ENCODE measurements at places on chromosomes 7 and 10.

GRCh38 chr10:75772153-75772887 lies 340.9 kb downstream of the LRMDA start:
- H3K4me3 ChIP-seq, result peak overlapping the region; percentile 65
- peaks cover 2% of the 10 kb centered on the region for H3K27me3 ChIP-seq
- no peak for DNase-seq
- H3K4me1 ChIP-seq, result peaks cover 12% of the 10 kb centered on the region

DNA sequence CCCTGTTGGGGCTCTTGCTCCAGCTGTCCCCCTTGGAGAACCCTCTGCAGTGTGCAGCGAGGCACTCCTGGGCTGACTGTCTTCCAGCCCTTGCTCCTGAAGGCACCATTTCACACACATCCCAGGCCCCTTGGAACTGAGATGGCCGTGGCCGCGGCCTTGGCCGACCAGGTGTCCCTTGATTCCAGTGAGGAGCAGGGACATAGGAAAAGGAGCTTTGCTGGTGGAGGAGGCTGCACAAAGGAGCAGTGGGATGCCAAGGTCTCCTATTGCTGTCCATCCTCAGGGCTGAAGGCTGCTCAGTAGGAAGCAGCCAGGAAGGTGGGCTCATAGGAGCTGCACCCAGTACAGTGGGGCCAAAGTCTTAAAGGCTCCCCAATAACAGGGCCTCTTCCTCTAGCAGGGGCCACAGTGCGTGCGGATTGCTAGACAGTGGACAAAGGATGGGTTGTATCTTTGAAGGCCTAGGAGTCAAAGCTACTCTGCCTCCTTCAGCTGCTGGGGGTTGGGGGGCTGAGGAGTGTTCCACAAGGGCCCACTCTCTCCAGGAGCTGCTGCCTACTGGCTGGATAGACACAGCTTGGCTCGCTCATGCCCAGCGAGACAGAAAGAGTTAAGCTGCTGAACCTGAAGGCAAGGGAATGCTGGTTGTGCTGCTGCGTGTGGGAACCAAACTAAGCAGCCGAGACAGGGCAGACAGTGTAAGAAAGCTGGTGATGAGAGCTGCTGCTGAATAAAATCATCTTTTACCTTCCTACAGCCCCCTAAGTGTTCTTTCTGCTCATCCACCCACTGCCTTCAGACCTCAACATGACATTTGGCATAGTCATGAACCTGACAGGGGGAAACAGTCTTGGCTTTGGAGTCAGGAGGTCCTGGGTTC lies 891.9 kb upstream of the ZNF722 start:
- DNase-seq, result no peak
- no peak overlapping the region for H3K27ac ChIP-seq
- H3K4me1 ChIP-seq, result no peaks in the 10 kb centered on the region
- H3K27me3 ChIP-seq, result no peaks in the 10 kb centered on the region
- peaks cover 2% of the 10 kb centered on the region for H3K36me3 ChIP-seq

DNA sequence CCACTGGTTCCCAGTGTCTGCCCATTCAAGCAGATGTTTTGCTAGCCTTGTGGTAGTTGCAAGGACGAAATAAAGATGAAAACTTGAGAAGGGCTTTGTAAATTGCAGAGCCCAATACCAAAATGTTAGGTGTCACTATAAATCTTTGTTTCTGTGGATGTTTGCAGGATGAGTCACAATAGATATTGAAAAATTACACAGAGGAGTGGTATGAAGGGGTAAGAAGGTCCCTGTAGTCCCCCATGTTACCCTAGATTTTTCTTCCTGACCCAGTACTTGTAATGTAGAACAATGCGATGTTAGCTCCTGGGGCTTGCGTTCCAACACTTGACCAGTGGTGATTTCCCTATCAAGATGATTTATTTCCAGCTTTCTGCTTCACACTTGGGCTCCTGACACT lies 102.6 kb upstream of the LYZL1 start:
- DNase-seq, result no peak
- peaks cover 3% of the 10 kb centered on the region for H3K27me3 ChIP-seq
- H3K27ac ChIP-seq, result no peak overlapping the region
- no peaks in the 10 kb centered on the region for H3K4me1 ChIP-seq

- no peaks in the 10 kb centered on the region for H3K4me1 ChIP-seq
- no peak for DNase-seq
- no peaks in the 10 kb centered on the region for H3K36me3 ChIP-seq
- H3K4me3 ChIP-seq, result no peak overlapping the region
- H3K27me3 ChIP-seq, result no peaks in the 10 kb centered on the region
These were observed 169.7 kb upstream of the RHEB start for GRCh38 chr7:151689196-151689971.

DNA sequence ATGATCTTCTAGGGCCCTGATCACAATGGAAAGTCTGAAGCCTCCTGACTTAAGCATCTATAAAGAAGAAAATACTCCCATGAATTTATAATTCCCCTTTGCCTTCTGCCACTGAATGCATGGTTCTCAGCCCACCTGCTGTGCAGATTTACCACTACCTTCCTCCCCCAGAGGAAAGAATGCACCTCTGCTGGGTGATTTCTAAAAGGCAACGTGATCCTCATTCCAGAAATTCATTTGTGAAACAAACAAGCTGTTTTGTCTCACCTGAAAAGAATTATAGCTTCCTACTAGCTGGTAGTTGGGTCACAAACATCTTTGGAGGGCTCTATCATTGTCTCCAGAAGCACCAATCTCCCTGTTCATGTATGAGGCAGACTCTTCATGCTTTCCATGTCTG lies 320.2 kb downstream of the CDC14C start:
- H3K27ac ChIP-seq, result no peak overlapping the region
- H3K4me1 ChIP-seq, result no peaks in the 10 kb centered on the region
- no peak for DNase-seq
- no peaks in the 10 kb centered on the region for H3K36me3 ChIP-seq
- H3K4me3 ChIP-seq, result no peak overlapping the region
- H3K27me3 ChIP-seq, result no peaks in the 10 kb centered on the region

- DNase-seq, result no peak
- H3K36me3 ChIP-seq, result no peaks in the 10 kb centered on the region
- H3K27ac ChIP-seq, result no peak overlapping the region
- H3K4me3 ChIP-seq, result no peak overlapping the region
- H3K4me1 ChIP-seq, result no peaks in the 10 kb centered on the region
- H3K27me3 ChIP-seq, result no peaks in the 10 kb centered on the region
These were observed 130.5 kb upstream of the HABP2 start for GRCh38 chr10:113422371-113422770.

DNA sequence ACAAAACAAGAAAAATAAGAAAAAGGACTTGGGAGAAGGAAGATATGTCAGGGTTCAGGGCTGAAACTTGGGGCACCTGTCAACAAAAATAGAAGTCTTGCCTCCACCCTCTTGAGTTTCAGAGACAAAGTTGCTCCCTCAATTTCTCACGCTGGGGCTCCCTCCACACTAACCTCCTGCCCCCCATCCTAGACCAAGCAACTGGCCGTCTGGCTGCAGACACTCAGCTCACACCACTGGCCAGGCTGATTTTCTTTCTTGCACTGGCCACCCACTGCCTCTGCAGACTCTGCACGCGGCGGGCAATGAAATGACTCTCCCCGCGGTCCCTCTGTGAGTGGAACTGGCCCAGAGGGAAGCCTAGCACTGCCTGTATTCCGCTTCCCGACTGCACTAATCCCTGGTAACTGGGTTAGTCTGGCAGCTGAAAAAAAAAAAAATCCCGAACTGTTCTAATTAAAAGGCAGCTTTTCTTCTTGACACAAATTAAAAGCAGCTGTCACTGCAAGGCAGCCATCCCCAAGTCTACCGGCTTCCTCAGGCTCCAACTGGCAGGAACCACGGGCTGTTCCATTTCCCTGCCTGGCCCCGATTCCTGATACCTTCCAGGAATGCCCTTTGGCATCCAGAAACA lies 83.5 kb downstream of the SPDYE5 start:
- no peaks in the 10 kb centered on the region for H3K27me3 ChIP-seq
- no peaks in the 10 kb centered on the region for H3K4me1 ChIP-seq
- H3K27ac ChIP-seq, result no peak overlapping the region
- no peaks in the 10 kb centered on the region for H3K36me3 ChIP-seq

DNA sequence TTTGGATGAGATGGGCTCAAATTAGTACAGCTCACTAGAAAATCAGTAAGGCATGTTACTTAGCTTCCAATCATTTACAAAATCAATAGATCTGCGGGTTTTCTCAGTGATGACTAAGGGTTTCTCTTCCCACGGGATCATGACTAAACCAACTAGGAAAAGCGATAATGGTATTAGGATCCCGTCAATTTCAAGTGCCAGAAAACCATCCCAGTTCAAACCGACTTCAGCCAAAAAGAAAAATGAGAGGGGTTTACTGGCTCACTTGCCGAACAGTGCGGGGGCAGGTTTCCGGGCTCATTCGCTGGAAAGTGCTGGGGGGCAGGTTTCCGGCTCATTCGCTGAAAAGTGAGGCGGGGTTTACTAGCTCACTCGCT lies 62.1 kb upstream of the LYZL2 start:
- no peaks in the 10 kb centered on the region for H3K27me3 ChIP-seq
- H3K36me3 ChIP-seq, result peaks cover 2% of the 10 kb centered on the region
- no peak overlapping the region for H3K4me3 ChIP-seq
- H3K27ac ChIP-seq, result no peak overlapping the region
- peaks cover 34% of the 10 kb centered on the region for H3K4me1 ChIP-seq

GRCh38 chr10:119113751-119114732 lies 10.1 kb downstream of the DENND10 start:
- peaks cover 12% of the 10 kb centered on the region for H3K4me1 ChIP-seq
- peak overlapping the region; percentile 61 for H3K27ac ChIP-seq
- peaks cover 54% of the 10 kb centered on the region for H3K36me3 ChIP-seq

DNA sequence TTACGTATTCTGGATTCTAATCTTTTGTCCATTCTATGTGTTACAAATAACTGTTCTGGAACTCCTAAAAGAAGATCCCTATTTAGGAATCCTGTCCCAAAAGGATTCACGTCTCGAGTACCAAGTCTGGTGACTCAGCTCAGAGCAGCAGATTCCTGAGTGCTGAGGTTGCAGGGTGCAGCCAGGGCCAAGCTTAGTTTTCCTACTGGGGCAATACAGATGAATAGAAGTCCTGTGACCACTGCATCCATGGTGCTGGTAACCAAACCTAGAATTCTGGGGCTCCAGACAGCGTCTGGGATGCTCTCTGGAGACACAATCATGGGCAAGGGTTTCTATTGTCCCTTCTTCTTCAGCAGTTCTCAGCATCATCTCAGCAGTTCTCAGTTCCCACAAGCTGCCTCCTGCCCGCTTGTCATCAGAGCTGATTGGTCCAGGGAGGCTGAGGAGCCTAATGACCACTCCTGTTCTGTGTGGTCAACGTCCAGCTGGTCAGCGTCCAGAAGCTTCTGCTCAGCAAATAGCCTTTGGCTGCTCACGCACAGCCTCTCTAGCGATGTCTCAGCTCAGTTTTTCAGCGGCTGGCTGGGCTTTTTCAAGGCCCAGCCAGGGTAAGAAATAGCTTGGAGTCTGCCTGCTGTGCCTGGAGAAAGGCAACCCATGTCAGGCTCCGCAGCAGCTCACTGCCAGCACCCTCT lies 50.4 kb upstream of the C7orf33 start:
- H3K27ac ChIP-seq, result no peak overlapping the region
- H3K4me3 ChIP-seq, result no peak overlapping the region
- no peaks in the 10 kb centered on the region for H3K36me3 ChIP-seq
- DNase-seq, result no peak
- peaks cover under 1% of the 10 kb centered on the region for H3K4me1 ChIP-seq
- peaks cover 5% of the 10 kb centered on the region for H3K27me3 ChIP-seq

GRCh38 chr10:15744217-15744865 lies 24.6 kb upstream of the ITGA8 start:
- H3K4me1 ChIP-seq, result no peaks in the 10 kb centered on the region
- no peak overlapping the region for H3K27ac ChIP-seq
- H3K4me3 ChIP-seq, result no peak overlapping the region

- no peak overlapping the region for H3K4me3 ChIP-seq
- H3K36me3 ChIP-seq, result no peaks in the 10 kb centered on the region
- peak overlapping the region; percentile 82 for H3K27ac ChIP-seq
- no peaks in the 10 kb centered on the region for H3K27me3 ChIP-seq
These were observed 182.8 kb downstream of the ARHGAP12 start for GRCh38 chr10:31745612-31746376.

- H3K27ac ChIP-seq, result no peak overlapping the region
- peaks cover 29% of the 10 kb centered on the region for H3K36me3 ChIP-seq
- H3K27me3 ChIP-seq, result no peaks in the 10 kb centered on the region
These were observed 127.1 kb downstream of the KMT2E start for GRCh38 chr7:105141068-105141467.

GRCh38 chr10:122010405-122011050 lies 21.6 kb downstream of the TACC2 start:
- H3K27me3 ChIP-seq, result no peaks in the 10 kb centered on the region
- no peak overlapping the region for H3K27ac ChIP-seq
- no peaks in the 10 kb centered on the region for H3K4me1 ChIP-seq
- no peak for DNase-seq
- H3K4me3 ChIP-seq, result no peak overlapping the region
- no peaks in the 10 kb centered on the region for H3K36me3 ChIP-seq

DNA sequence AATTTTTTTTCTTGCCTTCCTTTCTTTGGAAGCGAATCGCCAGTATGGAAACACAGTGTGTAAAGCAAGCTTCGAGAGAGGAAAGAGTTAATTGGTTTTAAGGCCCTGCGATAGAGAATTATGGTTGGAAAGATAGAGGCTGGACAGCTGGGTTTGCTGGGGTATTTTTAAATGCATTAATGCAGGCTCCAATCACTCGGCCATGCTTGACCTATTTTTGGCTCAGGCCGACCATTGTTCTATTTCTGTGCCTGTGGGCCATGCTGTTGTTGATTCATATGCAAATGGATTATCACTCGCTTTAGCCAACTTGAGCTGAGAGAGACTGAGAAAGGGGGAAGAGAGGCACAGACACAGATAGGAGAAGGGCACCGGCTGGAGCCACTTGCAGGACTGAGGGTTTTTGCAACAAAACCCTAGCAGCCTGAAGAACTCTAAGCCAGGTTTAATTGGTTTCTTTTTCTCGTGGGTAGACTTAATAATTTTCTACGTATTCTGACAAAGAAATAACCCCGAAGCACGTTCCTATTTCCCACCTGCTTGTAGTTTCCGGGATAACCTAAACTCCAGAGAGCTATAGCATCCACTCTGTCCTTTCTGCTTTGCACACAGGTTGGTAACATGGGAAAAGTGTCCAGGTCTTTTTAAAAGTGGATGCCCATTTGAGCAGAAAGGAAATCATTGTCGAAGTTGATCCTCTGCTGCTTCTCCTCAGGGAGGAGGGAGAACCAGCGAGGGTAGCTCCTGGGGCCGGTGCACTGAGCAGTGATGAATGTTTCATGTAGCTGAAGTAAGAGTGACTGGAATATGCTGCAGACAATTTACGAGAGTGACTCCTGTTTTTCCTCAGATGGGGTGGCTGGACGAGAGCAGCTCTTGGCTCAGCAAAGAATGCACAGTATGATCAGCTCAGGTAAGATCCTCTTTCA lies at the start of gene HDAC9:
TSS of gene HDAC9 (plus strand) at position 338 of the 929 bp plus-strand sequence. CDS start at position 892, 554 bp downstream.
- H3K4me3 ChIP-seq, result peak within 1 kb of the TSS; percentile 38
- no peaks in the 10 kb centered on the region for H3K36me3 ChIP-seq
- DNase-seq, result no peak
- no peak within 1 kb of the TSS for H3K27ac ChIP-seq
- H3K27me3 ChIP-seq, result peaks cover 3% of the 10 kb centered on the region

DNA sequence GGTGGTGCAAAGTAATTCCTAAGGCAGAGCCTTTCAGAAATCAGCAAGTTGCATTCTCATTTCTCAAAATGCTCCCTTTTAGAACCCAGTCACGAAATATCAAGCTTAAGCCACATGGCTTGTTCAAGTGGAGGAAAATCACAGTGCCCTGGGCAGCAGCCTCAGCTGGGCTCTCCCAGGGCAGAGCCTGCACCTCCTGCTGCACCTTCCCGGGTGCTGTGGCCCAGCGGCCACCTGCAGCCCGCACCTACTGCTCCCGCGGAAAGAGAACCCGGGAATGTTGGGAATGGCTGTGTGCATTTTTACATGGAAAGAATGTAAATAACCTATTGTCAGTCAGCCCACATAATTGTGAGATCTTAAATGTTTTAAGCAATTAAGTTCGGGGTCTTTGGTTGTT lies 396.5 kb upstream of the VSTM2A start:
- DNase-seq, result no peak
- no peaks in the 10 kb centered on the region for H3K36me3 ChIP-seq
- H3K4me3 ChIP-seq, result no peak overlapping the region

All from T-helper 2 cell treated with Interferon-gamma antibody and Interleukin-4, amounts not matched to agents 5 μg/mL and 100 μg/mL, for 36 hours (primary cell).